ENCODE measurements at places on chromosomes 4 and X.

DNA sequence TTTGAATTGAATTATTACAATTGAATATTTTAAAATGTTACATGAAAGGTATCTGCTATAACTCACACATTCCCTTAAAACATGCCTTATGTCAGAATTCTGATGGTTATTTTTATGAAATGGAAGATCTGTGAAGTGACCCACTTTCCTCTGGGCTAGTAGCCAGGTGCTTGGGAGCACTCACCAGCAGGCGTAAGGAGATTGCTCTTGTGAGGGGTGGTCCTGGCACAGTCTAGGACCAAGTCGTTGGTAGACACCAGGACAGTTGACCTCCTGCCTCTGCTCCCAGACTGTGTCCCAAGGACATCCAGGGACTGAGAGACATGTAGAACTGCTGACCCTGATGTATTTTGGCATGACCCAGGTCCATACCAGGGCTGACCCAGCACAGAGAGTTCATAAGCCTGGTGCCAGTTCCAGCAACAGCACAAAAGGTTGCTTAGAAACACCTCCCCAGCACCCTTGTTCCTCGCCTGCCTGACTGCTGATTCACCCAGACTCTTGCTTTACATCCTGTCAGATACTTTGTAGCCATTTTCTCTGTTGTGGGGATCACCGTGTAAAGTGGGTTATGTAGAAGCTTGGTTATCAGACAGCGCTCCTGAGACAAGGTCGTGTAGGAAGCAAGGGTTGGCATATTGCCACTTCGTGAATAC, 48.5 kb downstream of the NELFA start:
- no peak for DNase-seq

GRCh38 chrX:81378560-81378959, 176.7 kb downstream of the SH3BGRL start:
- no peak for DNase-seq

- no peak for DNase-seq
Observed at GRCh38 chrX:18970465-18970864, 13.4 kb downstream of the PHKA2 start.

DNA sequence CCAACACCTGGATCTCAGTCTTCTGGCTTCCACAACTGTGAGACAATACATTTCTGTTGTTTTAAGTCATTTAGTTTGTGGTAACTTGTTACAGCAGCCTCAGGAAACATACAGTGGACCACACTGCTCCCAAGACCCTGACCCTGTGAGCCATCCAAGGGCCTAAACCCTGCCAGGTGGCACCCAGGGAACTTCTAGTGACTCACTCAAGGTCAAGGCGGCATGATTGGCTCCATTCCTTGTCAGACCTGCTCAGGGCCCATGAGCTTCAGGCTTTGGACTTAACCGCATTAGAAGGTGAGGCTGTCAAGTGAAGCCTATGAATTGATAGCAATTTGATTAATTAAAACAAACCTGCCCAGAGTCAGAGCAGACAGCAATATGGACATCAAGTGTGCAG, 165.7 kb upstream of the MAMLD1 start:
- no peak for DNase-seq

DNA sequence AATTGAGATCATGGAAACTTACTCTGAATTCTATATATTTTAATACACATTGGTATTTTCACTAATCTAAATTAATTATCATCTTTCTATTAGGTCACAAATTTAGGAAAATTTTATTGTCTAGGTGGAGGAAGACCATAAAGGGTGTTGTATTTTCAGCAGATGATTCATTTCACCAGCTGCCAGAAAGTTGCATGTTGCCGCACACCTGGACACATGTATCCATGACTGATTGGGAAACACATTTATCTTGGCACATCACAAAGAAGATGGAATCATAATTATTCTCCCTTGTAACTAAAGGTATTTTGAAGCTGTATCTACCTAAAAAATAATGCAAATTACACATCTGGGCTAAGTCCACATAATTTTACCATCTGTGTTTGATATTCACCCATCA, 33.1 kb downstream of the SLC7A11 start:
- no peak for DNase-seq

GRCh38 chr4:159551281-159551680, 448.4 kb downstream of the RAPGEF2 start:
- DNase-seq, result no peak

- peak; percentile 51 for DNase-seq
Observed at GRCh38 chr4:146095091-146095690, 80.3 kb upstream of the LSM6 start.

DNA sequence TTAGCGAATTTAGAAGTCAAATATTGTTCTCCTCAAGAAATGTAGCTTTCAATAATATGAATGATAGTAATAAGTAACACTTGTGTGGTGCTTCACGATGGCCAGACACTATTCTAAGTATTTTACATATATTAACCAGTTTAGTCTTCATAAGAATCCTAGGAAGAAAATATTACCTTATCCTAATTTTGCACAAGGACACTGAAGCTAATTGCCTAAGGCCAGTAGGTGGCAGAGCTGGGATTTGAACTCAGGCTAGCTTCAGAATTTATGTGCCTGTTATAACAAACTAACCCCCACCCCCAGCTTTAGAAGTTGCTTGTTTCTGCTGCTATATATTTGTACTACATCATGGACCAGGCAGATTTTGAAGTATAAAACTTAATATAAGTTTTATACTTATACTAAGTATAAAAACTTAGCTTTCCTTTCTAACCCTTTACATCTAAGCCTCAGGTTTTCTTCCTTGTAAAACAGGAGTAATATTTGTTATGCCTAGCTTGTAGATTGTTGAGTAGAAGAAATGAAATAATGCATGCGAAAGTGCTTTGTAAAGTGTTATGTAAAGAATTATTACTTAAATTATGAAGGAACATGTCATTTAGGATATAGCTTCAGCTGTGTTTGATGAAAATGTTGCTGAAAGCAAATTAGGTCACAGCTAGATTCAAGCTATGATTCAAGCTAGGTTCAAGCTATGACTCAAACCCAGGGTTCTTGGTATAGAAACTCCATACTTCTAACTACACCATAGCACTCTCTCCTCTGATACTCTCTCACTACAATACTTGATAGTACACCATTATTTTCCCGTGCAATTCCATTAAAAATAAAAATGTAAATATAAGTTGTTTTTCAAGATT, 4.2 kb upstream of the CDS1 start:
- DNase-seq, result peak; percentile 47

- DNase-seq, result no peak
Observed at GRCh38 chrX:11269996-11270395, 23.2 kb upstream of the AMELX start.

- no peak for DNase-seq
Observed at GRCh38 chr4:48243887-48244286, 25.8 kb downstream of the TEC start.

DNA sequence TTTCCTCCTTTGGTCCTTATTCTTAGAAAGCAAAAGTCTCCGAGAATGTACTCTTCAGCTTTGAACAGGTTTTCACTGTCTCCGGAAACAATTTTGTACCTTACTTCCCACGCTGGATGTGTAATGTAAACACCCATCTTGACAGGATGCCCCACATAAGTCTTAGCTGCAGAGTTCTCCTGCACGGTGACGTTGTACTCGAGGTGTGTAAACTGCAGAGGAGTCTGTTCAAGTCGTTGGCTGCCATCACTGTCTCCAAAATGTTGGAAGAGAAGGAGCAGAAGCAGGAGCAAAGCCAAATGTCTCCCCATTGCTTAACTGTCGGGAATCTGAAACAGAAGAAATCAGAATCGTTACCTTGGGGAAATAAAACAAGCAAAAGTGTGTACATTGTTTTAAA, 14.1 kb downstream of the FAT1 start:
- DNase-seq, result no peak

DNA sequence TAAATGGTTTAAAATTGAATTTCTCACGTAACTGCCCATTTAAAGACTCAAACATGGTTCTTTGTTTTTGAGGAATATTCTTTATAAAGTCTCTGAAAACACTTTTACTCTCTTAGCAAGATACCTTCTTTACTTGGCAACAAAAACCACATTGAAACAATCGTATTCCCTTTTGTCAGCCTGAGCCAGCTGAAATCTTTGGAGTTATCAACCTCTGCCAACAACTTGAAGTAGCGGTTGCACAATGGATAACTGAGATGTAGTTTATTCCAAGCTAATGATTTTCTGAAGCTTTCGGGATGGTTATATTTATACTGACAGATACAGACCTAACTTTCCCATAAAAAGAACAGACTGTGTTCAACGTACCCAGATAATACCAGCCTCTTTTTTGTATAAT, 561.3 kb downstream of the IL1RAPL1 start:
- no peak for DNase-seq
